ENCODE measurements at places on chromosomes 3 and 15.

GRCh38 chr3:141240687-141241615 is 9.3 kb downstream of the PXYLP1 start:
- DNase-seq: peak; percentile 62

GRCh38 chr3:130850044-130850797 is 43.7 kb upstream of the ATP2C1 start:
- DNase-seq: no peak

DNA sequence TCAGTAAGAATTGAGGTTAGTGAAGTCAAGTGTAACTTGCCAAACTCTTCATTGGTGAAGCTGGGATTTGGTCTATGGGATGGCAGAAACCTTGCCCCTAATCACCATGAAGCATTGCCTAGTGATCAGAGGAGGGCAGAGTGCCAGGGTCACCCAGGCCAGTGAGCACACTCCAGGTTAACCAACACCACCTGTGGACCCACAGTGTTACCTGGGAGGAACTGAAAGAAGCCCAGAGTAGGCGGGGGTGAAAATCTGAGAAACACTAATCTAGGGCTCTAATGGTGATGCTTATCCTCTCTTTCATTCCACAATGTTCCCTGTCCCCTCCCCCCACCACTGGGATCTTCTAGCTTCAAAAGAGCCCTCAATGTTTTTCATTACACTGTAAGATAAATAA is 372.8 kb downstream of the CTNNB1 start:
- DNase-seq: no peak

GRCh38 chr3:2153053-2153452 is 54.4 kb downstream of the CNTN4 start:
- no peak for DNase-seq

- no peak for DNase-seq
These were observed 154.3 kb downstream of the GOLIM4 start for GRCh38 chr3:167941234-167941995.

DNA sequence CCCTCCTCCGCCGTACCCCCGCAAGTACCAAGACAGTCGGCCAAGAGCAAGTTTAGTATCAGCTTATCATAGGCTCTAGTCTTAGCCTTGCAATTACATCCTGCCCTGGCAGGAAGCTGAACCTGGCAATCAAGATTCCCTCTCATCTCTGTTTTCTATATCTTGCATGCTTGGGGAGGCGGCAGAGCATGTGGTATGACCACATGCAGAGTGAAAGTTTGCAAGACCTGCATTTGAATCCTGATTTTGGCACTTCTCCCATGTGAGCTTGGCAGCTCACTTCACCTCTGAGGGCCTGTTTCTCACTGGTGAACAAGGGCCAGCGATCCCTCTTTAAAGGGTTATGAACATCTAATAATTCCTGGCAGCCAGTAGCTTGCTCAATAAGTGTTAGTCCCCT is 106.1 kb upstream of the FRMD4B start:
- DNase-seq: no peak

- DNase-seq: no peak
These were observed 402.1 kb downstream of the PDCD6IP start for GRCh38 chr3:34200576-34200975.

GRCh38 chr15:72515591-72516389 is 41.7 kb downstream of the ARIH1 start:
- DNase-seq: no peak

GRCh38 chr15:27826411-27826810 is 272.7 kb downstream of the OCA2 start:
- no peak for DNase-seq

DNA sequence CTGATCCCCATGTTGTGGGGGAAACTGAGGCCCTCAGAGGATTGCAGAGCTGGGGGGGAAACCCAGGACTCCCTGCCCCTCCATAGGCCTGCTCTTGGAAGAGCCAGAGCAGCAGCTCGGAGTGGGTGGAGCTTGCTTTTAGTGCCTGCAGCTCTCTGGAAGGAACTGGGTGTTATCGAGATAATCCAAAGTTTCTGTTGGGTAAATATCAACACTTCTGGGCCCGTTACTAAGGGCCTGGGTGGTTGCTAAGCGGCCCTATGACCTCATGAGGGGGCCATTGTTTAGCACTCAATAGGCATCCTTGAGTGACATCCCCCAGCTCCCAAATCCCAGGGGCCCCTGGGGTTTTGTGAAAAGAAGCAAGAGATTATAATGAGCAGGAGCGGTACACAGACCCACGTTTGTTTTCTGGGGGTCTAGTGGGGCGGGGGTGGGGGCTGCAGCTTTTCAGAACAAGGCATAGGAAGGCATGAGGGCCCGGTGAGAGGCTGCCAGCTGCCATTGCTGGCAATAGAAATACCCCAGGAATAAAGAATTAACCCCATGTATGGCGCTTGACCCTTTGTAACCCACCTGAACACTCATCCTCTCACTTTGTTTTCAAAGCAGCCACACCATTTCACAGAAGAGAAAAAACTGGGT is 48.3 kb upstream of the ATP2B2 start:
- peak; percentile 8 for DNase-seq

GRCh38 chr15:94107652-94108051 is 123.7 kb upstream of the MCTP2 start:
- DNase-seq: no peak

DNA sequence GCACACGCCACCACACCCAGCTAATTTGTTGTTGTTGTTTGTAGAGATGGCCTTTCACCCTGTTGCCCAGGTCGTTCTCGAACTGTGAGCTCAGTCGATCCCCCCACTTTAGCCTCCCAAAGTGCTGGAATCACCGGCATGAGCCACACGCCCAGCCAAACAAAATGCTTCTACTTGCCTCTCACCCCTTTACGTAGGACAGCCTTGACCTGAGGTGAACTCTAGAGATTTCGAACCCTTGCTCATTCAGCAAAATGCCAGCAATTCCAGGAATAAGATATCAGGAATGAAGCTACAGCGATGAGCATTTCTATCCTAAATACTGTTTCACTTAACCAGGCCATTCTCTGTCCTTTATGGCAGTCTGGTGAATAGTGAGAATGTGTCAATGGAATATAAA is 135.0 kb downstream of the LRRK1 start:
- no peak for DNase-seq

- DNase-seq: no peak
These were observed 32.1 kb downstream of the FOXP1 start for GRCh38 chr3:71551311-71551919.

DNA sequence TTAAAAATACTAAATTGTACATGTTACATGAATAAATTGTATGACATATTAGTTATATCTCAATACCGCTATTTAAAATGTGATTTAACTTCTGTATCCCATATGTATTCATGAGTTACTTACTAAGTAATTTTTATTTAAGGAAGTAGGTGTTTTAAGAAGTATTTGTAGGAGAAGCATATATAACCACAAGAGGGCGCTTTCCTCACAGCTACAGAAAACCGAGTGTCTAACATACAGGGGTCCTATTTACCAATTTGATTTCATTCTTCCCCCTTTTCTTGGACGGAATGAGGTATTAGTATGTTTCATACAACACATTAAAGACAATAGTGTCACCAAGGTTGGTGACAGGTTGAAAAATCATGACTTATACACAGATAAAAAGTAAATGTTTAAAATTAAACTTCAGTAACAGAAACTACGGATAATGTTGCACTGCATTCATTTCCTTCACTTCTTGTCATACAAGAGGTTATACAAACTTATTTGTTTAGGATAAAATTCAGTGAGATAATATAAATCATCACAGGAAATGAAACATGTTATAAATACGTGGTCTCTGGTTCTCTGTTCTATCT is 253.6 kb downstream of the MAGI1 start:
- DNase-seq: no peak

DNA sequence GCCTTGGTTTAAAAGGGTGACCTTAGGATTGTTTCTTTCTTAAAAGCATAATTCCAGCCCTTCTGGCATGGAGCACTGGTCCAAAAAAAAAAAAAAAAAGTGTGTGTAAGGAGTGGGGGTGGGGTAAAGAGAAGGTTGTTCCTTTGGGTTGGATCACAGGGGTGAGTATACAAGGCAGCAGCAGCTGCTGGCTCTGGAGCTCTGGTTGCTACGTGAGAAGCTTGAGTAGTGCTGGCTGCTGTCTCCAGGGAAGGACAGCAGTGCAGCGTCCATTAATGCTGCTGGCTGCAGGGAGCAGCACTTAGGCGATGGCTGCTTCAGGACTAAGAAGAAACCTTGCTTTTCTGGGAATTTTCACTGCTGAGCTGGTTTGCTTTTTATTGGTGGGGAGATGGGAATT is 2.3 kb downstream of the SETD5 start:
- no peak for DNase-seq

DNA sequence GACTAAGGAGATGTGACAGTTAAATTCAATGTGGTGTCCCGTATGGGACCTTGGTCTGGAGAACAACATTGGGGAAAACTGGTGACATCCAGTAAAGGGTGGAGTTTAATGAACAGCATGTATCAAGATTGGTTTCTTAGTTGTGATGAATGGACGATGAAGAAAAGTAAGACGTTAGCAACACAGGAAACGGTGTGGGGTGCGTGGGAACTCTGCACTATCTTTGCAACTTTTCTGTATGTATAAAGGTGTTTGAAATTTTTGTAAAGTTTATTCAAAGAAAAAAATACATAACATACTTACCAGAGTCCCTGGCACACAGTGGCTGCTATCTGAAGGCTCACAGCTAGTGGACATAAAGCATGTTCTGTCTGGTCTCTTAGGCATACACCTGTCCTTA is 6.1 kb upstream of the CCDC174 start:
- DNase-seq: no peak

GRCh38 chr3:189210251-189210770 is 38.5 kb downstream of the TPRG1 start:
- DNase-seq: no peak

- DNase-seq: no peak
These were observed 183.3 kb upstream of the DCBLD2 start for GRCh38 chr3:99084826-99085225.

DNA sequence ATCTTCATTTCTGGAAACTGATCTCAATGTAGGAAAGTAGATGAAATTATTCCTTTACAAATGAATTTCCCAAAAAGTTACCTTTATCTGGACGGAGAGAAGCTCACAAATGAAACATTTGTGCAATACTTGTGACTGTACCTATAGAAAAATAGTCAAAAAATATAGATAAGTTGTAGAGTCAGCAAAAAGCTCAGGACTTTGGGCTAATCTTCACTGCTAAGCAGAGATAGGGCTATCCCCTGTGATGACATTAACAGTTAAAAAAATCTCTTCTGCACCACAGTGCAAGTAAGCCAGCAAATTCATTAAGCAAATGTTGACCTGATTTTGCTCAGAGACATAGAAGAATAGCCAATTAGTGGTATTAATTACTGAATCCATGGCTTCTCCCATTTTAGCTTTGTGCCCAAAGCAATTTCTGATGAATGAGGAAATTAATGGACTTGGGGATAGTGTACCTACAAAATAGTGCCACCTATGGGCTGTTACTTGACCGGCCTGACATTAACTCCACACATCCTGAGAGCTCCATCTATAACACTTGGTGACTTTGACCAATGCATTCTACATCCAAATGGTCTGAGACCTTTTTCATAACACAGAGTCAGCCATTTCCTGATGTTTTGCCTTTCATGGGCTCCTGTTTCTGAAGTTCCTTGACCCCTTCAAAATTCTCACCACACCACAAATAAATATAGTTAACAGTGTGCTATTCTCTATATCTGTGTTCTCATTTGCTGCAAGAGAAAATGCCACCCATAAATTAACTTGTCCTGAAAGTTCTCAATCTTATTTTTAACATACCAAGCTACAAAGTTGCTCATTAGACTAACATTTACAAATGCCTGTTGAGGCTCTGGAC is 105.0 kb downstream of the SSR3 start:
- DNase-seq: peak; percentile 35

- no peak for DNase-seq
These were observed 118.3 kb upstream of the MRPS22 start for GRCh38 chr3:139225548-139225947.

GRCh38 chr3:4821338-4821737 is 157.9 kb upstream of the BHLHE40 start:
- no peak for DNase-seq

DNA sequence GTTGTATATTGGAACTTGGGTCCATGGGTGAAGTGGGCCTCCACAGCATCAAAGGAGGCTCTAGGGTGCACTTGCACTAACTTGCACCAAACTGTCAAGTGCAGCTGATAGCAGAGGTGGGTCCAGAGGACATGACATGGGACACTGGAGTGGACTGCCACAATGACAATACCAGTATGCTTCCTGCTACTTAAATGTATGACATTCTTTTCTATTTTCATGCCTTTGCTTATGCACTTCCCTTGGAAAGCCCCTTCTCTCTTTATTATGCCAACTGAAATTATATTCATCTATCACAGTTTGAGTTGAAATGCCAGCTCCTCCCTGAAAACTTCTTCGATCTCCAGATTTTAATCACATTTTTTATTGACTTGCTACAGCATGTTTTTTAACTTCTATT is 101.8 kb downstream of the CFAP20DC start:
- DNase-seq: no peak

DNA sequence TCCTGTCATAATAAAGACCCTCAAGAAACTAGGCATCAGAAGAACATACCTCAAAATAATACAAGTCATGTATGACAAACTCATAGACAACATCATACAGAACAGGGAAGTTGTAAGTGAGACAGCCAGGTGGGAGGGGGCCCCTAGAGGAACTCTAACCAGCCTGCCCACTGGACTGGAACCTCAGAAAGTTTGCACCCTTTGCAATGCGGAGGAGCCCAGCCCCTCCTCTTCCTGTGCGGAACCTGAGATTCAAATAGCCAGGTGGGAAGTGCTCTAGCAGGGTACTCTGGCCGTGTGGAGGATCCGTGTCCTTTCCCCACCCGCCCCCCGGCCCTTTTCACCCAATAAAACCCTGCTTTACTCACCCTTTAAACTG is 387.0 kb upstream of the CBLB start:
- no peak for DNase-seq

DNA sequence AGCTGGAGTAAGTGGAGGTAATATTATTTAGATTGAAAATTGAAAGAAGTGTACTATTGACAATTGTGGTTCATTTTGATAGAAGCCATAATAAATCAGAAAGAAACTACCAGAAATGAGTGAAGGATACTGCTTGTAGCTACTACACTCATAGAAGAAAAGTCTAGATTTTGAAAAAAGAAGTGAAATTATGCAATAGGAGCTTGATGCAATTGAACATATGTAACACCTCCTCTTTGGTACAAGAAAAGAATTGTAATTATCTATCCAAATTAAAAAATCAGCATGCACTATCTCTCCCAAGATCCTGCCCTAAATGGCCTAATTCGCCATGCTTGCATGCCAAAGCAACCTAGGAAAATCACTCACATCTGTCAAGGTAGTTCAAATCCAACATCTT is 51.1 kb upstream of the CD200R1L start:
- DNase-seq: no peak

DNA sequence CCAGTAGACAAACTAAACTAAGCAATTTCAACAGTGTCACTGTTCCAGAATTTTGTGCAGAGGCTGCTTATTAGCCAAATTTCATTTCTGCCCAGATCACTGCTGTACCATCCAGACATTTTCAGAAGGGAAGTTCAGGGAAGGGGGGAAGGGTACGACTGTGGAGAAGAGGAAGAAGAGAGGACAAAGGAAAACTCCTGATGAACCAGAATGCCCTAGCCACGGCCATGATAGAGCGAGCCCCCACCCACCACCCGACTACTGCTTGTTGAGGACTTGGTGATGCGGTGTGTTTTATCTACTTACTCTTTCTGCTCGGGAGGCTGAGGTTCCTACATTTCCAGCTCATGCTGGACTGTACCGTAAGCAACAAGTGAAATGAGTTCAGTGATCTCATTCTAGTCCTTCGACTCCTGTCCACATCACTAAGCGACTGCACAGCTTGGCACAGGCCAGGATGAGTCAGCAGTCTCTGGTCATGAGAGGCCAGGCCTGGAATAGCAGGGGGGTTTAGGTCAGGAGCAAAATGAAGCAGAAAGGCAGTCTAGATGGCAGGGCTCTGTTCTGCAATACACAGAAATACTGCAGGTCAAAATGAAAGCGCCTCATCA is 330.8 kb downstream of the TIGIT start:
- DNase-seq: no peak
